ENCODE measurements at places on chromosomes 12 and 14.
A peak's percentile ranks its signal among the peaks of the same experiment; 100 is the strongest.

- H3K4me3 ChIP-seq: no peak overlapping the region
- H3K27me3 ChIP-seq: no peaks in the 10 kb centered on the region
- no peak for DNase-seq
These were observed 202.6 kb upstream of the AVPR1A start for GRCh38 chr12:63353559-63353958.

- peaks cover 37% of the 10 kb centered on the region for H3K4me1 ChIP-seq
- peaks cover 2% of the 10 kb centered on the region for H3K36me3 ChIP-seq
- H3K27ac ChIP-seq: peak overlapping the region; percentile 90
- peak; percentile 56 for DNase-seq
These were observed 1.5 kb downstream of the MTERF2 start for GRCh38 chr12:106985479-106985878.

- no peak overlapping the region for H3K27ac ChIP-seq
- no peaks in the 10 kb centered on the region for H3K4me1 ChIP-seq
- H3K27me3 ChIP-seq: no peaks in the 10 kb centered on the region
- H3K36me3 ChIP-seq: no peaks in the 10 kb centered on the region
- H3K4me3 ChIP-seq: no peak overlapping the region
- DNase-seq: no peak
These were observed 190.0 kb downstream of the SLC38A4 start for GRCh38 chr12:46635818-46636217.

GRCh38 chr12:97324471-97324870 lies 138.1 kb upstream of the RMST start:
- H3K4me1 ChIP-seq: no peaks in the 10 kb centered on the region
- DNase-seq: no peak
- H3K27me3 ChIP-seq: peaks cover 5% of the 10 kb centered on the region
- H3K27ac ChIP-seq: no peak overlapping the region

- no peak overlapping the region for H3K27ac ChIP-seq
- H3K27me3 ChIP-seq: no peaks in the 10 kb centered on the region
- peak; percentile 77 for DNase-seq
- no peaks in the 10 kb centered on the region for H3K36me3 ChIP-seq
These were observed 6.2 kb downstream of the CMKLR1 start for GRCh38 chr12:108332791-108333382.

Measured in body of pancreas (tissue), 4 donors.